ENCODE measurements at places on chromosomes 4 and X.

DNA sequence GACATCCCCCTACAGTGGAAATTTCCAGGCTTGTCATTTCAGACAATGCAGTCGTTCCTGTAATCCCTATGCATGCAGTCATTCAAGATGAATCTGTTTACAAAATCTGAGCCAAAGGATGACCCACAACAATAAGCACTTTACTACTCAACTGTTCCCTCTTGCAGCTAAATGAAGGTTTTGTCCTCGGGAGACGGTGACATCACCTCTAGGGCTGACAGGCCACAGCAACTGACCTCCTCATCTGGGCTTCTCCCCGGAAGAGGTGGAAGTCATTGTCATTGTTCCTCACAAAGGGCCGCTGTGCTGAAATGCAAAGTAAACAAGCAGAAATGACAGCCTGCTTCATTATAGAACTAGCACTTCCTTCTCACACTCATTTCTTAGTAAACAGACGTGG is 29.2 kb downstream of the CLRN2 start:
- DNase-seq: no peak

- no peak for DNase-seq
These were observed 1037.2 kb downstream of the PCDH18 start for GRCh38 chr4:136495076-136495475.

- peak; percentile 96 for DNase-seq
These were observed 30.2 kb downstream of the PPP2R3B start for GRCh38 chrX:356385-357034.

- no peak for DNase-seq
These were observed 40.1 kb downstream of the UGT2B15 start for GRCh38 chr4:68630371-68630770.

GRCh38 chr4:153468587-153468986 is 2.4 kb downstream of the TMEM131L start:
- DNase-seq: no peak

- DNase-seq: peak; percentile 59
These were observed 24.0 kb upstream of the MTHFD2L start for GRCh38 chr4:74133786-74134499.

DNA sequence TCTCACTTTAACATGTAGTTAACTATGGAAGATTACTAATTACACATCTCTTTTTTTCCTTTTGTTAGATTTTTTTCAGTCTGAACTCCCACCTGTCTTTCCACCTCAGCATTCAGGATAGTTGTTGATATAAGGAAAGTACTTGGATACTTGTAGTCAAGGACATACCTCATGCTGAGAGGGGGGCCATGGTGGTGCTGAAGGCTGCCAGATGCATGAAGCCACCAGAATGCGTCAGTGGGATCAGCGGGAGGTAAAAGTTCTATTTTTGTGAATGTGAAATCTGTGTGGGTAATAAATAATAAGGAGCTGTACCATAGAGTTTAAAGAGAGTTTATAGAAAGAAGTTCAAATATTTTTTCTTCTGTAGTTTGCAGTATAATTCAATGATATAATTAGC is 13.1 kb upstream of the NDST4 start:
- DNase-seq: no peak

- DNase-seq: no peak
These were observed 37.1 kb downstream of the SLC39A8 start for GRCh38 chr4:102308032-102308799.

- peak; percentile 23 for DNase-seq
These were observed 12.4 kb downstream of the PRRG1 start for GRCh38 chrX:37361596-37361995.

DNA sequence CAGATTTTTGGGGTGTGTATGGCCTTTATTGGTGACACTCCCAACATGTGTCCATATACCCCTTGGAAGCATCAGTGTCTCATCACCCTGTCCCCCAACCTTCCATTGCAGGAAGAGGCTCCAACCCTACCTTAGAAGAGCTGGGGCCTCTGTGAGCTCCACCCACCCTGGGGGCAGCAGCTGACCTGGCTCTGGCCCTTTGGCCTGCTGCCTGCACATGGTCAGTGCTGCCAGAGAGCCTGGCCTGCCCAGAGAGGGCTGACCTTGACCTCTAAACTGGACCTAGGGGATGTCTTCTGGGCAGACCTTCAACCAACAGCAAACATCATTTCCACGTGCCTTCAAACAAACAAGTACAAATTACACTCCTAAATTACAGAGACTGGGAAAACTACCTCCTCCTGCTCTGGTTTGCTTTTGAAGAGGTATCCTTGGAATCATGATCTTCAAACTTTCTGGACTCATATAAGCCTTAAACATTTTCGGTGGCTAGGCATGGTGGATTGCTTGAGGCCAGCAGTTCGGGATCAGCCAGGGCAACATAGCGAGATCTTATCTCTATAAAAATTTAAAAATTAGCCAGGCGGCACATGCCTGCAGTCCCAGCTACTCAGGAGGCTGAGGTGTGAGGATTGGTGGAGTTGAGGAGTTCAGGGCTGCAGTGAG is 27.3 kb upstream of the KIAA0232 start:
- no peak for DNase-seq

- DNase-seq: no peak
These were observed 60.9 kb upstream of the SMAD1 start for GRCh38 chr4:145420595-145421214.

DNA sequence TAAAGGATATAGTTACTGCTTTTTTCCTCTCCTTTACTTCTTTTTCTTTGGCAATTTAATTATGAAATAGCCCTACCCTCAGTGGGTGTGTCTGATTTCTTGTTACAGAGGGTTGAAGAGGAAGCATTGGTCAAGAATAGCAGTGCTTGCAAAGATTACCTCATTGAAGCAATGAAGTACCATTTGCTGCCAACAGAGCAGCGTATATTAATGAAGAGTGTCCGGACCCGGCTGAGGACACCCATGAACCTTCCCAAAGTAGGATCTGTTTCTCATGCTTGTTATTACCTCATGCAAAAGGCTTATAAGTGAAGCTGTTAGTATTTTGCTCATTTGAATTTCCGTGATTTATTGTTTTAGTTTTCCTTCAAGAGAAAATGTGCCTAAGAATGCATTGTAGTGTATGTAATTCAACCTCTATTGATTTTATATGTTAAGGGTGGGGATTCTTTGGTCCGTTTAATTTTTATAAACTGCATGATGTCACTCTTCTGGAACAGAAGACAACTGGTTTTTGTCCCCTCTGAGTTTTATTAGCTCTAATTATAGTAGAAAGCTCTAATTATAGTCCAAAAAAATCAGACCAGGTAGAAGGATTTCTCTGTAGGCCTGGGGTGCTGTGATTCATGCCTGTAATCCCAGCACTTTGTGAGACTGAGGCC is 27.9 kb upstream of the MSMO1 start:
- DNase-seq: no peak

GRCh38 chrX:96776966-96777365 is 92.3 kb downstream of the DIAPH2 start:
- peak; percentile 20 for DNase-seq

DNA sequence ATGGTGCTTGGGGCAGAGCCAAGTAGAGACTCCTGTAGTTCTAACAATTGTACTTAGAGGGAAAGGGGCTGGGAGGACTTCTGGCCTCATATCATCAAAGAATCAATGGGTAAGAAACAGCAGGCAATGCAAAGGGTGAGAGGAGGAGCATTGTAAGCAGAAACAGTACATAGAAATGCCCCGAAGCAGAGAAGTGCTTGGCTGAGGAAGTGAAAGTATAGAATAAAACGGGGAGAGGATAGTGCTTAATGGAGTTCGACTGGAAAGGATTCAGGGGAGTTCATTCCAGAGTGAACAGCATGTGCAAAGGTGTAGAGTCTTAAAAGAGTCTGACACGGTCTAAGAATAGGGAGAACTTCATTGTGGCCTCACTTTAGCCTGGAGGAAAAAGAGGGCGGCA is 103.0 kb downstream of the SYNPO2 start:
- no peak for DNase-seq

DNA sequence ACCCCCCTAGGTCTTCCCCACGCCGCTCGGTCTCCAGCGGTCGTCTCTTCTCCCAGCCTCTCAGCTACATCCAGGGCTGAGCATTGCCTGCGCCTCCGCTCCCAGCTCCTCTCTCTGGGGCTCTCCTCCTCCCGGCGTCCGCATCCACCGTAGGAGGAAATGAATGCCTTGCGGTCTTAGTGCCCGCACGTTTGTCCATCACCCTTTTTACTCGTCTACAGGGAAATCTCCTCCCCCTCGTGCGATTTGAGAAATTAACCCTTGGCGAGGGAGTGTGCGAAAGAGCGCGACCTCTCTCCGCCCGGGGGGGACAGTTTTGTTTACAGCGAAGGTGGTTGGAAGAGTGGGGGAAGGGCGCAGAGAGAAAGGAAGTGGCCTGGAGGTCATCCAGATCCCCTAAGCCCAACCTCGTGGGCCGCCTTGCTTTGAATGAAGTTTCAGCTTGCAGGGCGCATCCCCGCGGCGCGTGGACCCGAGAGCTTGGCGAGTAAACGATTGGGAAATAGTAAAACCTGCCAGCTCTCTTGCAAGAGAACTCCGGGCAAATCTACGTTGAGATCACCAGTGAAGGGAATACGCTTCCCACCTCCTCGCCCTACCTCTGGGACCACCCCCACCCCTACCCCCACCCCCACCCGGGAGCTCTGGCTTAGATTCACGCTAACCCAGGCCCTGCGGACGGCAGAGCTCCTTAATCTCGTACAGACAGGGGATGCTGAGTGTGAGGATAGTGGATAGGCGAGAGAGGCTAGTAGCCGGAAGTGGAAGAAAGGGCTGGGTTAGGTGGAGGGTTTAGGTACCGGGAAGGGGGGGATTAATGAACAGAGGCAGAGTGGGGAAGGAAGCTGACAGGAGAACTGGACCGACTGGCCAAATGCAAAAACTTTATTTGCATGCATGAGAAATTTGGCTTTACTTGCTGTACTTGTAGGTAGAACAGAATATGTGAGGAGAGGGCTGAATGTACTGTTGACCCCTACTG is at the start of gene ELOVL6:
ELOVL6 (minus strand) TSS at position 181 of the 982 bp plus-strand sequence. CDS start 280 bp downstream, outside the sequence.
- peak; percentile 68 for DNase-seq

DNA sequence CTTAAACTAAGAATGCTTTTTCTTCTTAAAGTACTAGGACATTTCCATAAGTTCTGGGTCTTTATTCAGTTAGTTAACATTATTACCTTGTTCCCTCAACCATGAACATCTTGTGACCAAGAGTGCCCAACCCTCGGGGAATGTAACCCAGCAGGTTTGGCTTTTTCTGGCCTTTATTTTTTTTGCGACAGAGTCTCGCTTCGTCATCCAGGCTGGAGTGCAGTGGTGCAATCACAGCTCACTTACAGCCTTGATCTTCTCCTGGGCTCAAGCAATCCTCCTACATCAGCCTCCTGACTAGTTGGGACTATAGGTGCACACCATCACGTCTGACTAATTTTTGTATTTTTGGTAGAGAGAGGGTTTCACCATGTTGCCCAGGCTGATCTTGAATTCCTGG is 65.1 kb downstream of the USP11 start:
- no peak for DNase-seq

- DNase-seq: no peak
These were observed 57.5 kb downstream of the DCX start for GRCh38 chrX:111354496-111354895.

DNA sequence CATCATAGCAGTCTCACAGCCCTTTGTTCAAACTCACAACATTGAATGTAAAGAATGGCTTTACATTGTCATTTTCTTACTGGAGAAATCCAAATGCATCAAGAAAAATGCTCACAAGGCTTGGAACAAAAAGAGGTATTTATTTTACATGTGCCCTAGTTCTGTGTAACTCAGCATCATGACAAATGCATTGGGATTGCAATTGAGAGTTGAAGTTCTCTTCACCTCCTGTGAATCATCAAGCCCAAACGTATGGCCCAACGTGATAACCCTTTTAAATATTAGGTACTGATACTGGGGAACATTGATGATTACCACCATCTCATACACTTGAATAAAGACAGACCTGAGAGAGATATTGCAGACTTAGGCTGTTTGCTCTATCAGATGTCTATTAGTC is 61.6 kb downstream of the GASK1B start:
- peak; percentile 13 for DNase-seq

GRCh38 chrX:12997906-12998687 is 23.2 kb downstream of the TMSB4X start:
- no peak for DNase-seq

GRCh38 chr4:102585329-102585728 is 84.2 kb downstream of the NFKB1 start:
- no peak for DNase-seq

DNA sequence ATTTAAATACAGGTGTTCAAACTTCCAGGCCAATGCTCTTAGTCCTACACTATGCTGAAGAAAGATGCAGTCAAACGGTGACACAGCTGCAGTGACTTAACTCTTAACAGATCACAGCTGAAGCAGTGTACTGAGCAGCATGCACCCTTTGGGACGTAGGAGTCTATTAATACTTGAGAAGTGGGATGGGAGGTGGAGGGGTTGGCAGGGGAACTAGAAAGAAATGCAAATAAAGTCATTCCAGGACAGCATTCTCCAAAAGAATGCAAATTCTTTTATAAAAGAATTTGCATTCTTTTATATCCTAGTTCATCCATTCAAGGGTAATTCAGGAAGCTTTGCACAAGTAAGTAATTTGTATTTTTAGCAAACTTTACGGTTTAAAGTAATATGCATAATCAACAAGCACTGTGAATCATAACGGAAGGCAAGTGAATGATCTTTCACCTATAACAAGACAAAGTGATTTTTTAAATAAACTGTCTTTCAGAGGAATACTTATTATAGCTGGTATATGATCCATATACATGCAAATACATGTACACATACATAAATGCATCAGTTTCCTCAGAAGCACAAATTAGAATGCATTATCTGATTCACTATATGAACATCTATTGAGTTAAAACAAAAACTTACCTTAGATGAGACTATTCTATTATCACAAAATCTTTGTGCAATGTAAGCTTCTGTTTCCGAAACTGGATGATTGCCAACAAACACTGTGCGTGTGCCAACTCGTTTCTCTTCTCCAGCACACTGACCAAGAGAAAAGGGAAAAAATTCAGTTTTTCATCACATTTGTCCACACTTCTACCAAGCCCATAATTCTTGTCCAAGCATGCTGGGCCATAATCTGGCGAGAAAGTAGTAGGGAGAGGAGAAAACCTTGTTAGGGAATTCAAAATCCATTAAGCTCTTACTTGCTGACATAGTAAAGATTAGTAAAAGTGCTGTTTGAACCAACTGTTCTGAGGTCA is 106.5 kb downstream of the ATP11C start:
- peak; percentile 84 for DNase-seq

DNA sequence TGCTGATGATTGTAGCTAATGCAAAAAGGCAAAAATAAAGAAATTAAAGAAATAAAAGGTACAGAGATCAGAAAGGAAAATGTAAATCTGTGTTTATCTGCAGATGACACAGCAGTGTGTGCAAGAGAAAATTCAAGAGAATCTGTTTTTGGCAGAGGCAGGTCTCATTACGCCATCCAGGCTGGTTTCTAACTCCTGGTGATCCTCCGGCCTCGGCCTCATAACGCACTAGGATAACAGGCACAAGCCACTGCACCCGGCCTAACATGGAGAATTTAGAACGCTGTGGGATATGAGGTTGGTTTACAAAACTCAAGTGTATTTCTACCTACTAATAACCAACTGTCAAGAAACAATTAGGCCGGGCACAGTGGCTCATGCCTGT is 29.4 kb downstream of the CTBP1 start:
- DNase-seq: no peak

GRCh38 chr4:83358410-83358809 is 23.8 kb upstream of the HPSE start:
- DNase-seq: peak; percentile 81

Measured in astrocyte (in vitro differentiated cells and primary cell).